Gastrocnemius medialis (tissue), 4 donors: ENCODE measurements at places on chromosomes 2 and 18. TPM values are rescaled to one million over a fixed set of nuclear protein-coding genes. Genes with fewer than 3 reads are reported as not detected.

Gene ACVR2A
- total RNA-seq = 10.6 TPM

Gene SCYGR1
- total RNA-seq = not detected

Gene CNDP1
- total RNA-seq = not detected

Gene LOXL3
- total RNA-seq = 0.92 TPM

Gene TNFAIP6
- 0.88 TPM for total RNA-seq

Gene VIL1
- not detected for total RNA-seq

Gene TUBA3E
- not detected for total RNA-seq

Gene ALS2
- 19.0 TPM for total RNA-seq

Gene CRIM1
- 93.2 TPM for total RNA-seq

Gene GRP
- total RNA-seq = not detected

Gene LAMA1
- 0.44 TPM for total RNA-seq

Gene SKA1
- total RNA-seq = not detected

Gene ZNF532
- 124 TPM for total RNA-seq

Gene SLC20A1
- total RNA-seq = 9.7 TPM

- DNase-seq = no peak
Measured at GRCh38 chr18:62412231-62412979, 87.3 kb downstream of the TNFRSF11A start.

- no peak for DNase-seq
Measured at GRCh38 chr2:176552501-176553135, 283.4 kb downstream of the MTX2 start.

DNA sequence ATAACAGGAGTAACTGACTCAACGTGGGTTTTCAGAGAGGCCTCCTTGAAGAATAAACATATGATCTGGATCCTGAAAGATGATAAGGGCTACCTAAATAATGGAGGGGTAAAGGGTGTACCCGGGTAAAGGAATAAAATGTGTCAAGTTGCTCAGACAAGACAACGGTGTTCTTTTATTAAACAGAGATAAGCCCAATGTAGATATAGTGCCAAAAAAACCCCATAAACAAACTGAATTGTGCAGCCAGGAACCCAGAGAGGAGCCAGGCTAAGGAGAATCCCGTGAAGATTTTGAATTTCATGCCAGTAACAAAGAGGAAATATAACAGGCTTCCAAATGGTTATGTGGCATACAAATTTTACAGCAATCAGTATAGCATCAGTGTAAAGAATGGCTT lies 618.2 kb downstream of the CPS1 start:
- no peak for DNase-seq

DNA sequence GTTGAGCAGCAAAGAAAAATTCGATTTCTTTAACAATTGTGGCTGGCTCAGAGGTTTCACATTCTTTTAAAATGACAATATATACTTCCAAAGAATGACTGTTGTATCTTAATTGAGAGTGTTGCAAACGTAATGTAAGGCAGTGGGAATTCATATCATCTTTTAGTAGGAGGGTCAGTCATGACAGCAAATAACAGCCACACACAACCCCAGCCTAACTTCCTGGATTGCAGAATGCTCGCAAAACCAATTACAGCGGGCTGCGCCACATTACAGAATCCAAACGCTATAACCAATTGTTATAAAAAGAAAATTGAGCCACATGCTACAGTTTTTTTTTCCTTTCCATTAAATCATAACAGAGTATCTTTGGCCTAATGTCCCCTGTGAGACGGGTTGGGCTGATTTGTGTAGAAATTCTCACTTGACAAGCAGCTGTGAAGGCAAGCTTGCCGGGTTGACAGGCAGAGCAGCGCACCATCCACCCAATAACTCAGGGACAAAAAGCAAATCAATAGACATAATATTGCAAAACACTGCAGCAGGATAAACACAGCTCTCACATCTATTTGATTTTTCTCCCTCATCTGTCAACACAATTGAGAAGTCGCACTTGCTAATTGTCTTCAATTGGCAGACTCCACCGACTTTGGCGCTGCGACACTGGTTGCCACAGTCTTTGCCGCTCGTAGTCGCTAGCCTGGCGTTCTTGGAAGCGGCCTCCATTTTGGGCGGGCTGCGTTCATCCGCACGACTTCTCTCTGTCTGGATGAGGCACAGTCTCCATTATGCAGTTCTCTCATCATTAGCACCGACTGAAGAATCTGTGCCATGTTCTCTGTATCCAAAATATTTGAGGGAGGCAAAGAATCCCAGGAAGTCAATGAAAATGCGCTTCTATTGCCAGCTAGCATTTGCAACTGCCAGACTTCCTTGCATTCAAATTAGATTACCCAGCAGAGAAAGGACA lies 95.0 kb upstream of the CCDC68 start:
- no peak for DNase-seq

GRCh38 chr2:190862571-190862991 lies 18.0 kb upstream of the GLS start:
- DNase-seq = no peak

DNA sequence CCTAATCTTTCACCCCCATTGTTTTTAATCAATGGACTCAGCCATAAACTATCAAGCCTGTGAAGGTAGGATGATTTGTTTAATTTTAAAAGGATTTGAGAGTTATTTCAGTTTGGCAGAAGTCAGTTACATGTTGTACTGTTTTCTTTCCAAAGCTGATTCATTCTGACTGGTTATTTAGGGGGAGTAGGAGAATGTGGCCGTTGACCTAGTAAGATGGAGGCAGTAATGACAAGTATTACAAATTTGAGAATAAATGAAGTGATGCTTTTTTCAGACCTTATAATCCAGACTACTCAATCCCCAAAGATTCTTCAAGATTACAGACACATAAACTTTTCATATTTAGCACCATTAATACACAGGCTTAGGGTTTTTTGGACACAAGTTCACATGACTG lies 4.3 kb downstream of the EPHA4 start:
- DNase-seq = no peak

DNA sequence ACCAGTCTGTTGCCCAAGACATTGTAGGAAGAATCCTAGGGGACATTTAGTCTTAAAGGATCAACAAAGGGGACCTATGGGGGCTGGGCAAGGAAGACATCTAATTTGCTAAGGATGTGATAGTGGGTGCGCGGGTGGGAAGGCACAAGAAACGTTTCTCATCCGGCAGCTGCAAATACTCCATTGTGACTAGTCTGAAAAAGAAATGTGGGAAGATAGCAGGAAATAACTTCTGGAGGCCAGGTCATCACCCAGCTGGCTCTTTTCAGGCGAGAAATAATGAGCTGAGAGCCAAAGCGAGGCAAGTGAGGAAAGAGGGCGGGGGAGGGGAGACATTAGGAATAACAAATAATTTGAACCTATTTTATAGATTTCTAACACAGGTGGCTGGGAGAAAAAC lies 70.3 kb upstream of the NCK2 start:
- no peak for DNase-seq

DNA sequence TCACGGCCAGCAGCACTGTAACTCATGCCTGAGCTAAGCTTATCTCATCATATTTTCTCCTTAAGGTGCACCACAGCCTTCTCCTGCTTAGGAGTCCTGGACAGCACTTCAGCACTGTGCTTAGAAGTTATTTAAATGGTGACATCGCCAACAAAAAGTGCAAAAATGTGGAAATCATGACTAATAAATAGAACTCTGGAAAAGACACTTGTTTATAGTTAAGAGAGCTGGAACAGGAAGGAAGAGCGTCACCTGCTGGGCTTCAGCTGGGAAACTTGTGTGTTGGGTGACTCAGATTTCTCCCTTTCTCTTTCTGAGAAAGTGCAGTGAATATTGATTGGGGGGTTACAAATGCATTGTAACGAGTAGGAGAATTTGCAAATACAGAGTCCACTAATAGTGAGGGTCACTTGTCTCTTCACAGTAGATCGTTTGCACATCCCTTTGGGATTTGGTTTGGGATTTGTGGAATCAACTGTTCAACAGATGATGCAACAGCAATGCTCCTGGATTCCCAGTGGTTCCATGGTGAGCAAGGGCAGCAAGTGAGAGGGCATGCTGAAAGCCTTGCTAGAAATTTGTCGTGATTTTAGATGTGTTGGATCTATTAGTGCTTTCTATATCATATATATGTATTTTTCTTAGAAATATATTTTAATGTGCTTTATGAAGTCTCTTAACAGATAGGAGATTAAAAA lies 84.2 kb downstream of the DOK6 start:
- no peak for DNase-seq

GRCh38 chr2:246489-247144 lies 17.2 kb downstream of the SH3YL1 start:
- no peak for DNase-seq

- no peak for DNase-seq
Measured at GRCh38 chr18:3715231-3716080, 265.5 kb downstream of the TGIF1 start.

DNA sequence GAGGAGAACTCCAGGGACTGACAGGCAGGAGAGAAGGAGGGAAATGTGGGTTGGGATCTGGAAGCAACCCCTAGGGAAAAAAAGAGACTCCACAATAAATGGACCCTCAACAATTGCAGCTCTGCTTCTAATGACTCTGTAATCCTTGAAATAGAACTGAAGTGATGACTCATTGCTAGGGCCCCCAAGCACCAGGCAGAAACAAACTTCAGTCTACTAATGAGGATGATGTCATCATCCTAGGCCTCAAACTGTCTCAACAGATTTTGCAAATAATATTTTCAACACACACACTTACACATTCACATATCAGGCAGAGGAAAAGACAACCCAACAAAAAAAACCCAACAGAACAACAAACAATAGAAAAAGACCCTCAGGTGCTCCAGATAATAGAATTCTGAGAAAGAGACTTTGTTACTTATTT lies 143.3 kb downstream of the HDAC4 start:
- no peak for DNase-seq

DNA sequence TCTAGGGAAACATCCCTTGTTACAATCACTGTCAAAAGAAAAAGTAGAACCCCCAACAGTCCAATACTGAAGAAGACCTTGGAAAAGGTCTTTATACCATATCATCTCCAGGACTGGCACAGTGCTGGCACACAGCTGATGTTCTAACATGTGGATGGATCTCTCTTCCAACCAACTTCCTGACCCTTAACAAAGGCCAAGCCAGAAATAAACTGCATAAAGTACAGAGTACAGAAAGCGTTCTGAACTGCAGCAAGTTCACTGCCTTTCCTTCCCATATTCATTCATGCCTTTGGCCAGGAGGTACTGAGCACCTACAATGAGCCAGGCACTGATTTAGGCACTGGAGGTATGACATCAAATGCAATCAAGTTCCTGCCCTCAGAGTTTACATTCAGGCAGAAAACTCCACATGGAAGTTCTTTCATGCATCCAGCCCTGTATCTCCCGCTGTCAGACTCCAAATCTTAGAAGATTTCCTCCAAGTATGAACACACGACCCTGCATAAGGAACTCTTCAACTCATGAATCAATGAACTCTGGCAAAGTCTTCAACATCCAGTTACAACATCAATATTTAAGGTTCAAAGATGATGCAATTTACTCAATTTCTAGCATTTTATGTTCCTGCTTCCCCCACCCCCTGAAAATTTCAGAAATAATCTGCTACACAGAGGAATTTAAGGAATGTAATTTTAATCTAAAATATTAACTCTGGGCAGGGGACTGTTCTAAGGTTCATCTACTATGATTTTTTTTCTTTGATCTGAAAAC lies 33.8 kb downstream of the ACVR1 start:
- DNase-seq = no peak

DNA sequence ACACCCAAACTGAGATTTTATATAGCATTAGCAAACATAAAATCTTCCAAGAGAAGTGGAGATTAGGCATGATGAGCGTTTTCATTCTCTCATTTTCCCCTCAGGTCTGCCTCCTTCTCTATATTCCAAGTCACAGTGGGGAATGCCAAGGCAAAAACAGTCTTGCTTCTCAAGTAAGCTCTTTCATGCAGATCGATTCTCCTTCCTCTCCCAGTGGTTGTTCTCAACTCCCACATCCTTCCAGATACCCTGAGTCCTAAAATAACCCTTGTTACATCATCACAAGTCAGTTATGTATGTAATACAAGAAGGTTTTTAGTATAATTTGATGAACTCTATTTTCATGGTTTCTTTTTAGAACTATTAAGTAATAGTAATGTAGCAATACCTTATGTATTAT lies 150.6 kb downstream of the TXNL1 start:
- no peak for DNase-seq

- DNase-seq = no peak
Measured at GRCh38 chr18:74213429-74213828, 65.1 kb downstream of the TIMM21 start.

GRCh38 chr2:70716131-70716743 lies 51.8 kb downstream of the ADD2 start:
- DNase-seq = no peak

- DNase-seq = no peak
Measured at GRCh38 chr2:143968360-143968759, 551.6 kb downstream of the ZEB2 start.

DNA sequence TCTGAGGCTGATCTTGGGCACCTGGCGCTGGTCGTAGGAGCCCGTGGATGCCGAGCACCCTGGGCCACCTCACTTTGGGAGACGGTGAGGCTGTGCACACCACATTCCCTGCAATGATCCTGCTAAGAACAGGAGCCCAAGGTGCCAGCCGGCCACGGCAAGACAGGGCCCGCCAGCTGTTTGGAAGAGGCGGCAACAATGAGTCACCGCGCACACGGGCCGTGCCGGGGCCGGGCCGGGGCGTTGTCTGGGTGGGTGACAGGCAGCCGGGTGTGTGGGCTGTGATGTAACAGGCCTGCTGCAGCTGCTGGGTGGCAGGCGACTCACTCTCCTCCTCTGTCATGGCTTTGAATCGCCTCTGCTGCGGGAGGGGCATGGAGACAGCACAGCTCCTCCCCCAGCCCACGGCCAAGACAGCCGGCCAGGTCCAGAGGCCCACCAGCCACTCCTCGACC lies 49.7 kb upstream of the ODC1 start:
- peak; percentile 79 for DNase-seq

DNA sequence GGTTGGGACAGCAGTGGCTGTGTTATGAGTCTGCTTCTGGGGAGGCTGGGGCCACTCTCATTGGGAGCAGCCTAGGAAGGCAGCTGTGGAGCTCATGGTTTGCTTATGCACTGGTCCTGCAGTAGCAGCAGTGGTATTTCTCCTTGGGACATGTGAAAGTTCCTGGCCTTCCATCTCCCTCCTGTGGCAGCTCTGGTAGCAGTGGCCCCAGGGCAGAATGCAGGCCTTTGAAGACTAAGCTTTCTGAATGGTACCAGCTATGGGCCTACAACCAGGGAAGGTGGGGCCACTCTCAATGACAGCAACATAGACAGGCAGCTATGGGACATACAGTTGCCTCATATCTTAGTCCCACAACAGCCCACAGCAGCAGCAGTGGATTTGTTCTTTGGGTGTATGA lies 117.3 kb upstream of the VWC2L start:
- no peak for DNase-seq

DNA sequence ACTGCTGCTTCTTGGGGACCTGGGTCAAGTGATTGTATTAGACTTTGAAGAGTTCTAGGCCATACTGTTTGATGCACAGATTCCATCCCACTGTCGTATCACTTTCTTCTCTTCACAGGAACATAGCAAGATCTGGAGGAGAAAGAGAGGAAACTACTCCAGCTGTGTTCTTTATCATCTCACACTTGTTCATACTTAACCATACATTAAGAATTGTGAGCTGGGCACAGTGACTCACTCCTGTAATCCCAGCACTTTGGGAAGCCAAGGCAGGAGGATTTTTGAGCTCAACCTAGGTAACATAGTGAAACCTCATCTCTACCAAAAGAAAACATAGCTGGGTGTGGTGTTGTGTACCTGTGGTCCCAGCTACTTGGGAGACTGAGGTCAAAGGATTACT lies 111.7 kb downstream of the PARD3B start:
- no peak for DNase-seq
